ENCODE measurements at places on chromosomes 3 and 15.

DNA sequence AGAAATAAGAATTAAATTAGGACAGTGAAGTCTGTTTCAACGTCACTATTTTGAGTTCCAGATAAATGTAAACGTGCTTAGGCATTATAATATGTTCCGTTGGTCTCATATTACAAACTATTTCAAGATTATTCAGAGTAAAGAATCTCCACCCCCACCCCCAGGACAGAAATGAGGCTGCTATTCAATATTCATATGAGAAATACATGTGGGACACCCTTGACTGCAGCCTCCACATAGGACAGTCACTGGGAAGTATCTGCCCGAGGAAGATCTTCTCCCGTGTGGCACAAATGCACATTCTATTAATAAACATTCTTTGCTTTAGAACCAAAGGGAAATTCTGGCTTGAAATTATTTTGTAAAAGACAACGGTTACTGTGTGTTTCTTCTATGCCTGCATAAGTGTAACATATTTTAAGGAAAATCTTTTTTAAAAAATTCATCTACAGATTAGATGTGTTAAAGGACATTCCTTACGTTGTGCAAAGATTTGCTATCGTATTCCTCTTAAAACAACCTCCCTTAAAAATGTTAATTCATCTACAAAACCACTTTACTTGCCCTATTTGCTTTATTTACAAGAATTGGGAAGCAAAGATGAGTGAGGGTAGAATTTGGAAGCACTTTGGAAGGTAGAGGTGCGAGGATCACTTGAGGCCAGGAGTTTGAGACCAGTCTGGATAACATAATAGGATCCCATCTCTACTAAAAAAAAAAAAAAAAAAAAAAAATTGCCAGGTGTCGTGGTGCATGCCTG lies 148.3 kb upstream of the SOX14 start:
- DNase-seq = no peak

- DNase-seq = no peak
Measured at GRCh38 chr3:137588871-137589270, 175.2 kb upstream of the SOX14 start.

DNA sequence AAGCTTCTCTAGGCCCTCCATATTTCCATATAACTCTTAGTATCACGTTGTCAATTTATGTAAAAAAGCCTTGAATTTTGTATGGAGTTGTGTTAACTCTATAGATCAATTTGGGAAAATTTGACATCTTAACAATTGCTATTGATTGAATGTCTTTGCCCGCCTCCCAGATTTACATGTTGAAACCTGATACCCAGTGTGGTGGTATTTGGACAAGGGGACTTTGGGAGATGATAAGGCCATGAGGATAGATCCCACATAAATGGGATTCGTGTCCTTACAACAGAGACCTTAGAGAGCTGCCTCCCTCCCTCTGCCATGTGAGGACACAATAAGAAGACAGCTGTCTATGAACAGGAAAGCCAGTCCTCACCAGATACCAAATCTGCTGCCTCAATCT lies 21.1 kb upstream of the TNK2 start:
- DNase-seq = no peak

DNA sequence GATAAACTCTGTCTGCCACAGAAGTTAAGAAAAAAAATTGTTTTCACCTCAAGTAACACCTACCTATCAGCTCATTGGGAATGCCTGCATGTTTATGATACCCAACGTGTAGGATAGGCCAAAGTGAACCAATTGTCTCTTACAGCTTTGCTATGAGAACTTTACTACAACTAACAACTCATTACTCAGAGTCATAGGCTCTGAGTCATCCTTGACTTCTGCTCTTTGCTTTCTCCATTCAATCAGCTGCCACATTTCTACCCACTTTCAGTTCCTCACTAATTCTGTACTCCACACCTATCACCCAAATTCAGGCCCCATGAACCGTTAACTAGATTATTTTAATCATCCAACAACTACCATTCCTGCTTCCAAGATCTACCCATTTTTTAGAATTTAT lies 843.9 kb downstream of the TUSC7 start:
- no peak for DNase-seq

DNA sequence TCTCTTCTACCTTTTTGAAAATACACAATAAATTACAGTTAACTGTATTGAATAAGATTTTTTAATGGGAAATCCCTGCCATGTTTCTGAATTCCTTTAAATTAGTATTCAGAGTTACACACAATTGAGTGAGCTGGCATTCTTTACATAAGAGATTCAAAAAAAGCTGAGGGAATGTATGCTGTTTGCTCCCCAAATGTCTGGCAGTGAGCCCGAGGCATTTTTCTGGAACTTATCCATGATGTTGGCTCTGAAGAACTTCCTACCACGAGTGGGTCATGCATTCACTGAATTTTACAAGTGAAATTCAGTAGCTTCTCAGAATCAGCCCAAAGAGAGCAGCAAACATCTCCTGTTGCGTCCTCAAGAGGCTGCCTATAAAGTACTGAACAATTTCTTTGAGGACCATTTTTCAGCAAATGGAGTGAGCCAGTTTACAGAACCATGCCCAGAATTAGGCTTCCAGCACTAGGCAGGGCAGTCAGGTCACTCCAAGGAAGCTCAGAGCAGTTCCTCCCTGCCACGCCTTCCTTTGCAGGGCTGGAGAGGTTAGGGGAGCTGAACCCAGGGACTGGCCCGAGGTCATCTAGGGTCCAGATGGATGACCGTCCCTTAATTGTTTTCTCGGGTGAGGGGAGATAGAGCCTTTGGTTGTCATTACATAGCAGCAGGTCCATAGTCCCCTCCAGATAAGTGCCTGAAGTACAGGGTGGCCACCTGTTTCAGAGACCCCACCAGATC lies 21.2 kb downstream of the GABRA5 start:
- DNase-seq = no peak

GRCh38 chr3:46049093-46049492 lies 21.8 kb upstream of the XCR1 start:
- no peak for DNase-seq

GRCh38 chr3:30630238-30631030 lies 24.0 kb downstream of the TGFBR2 start:
- no peak for DNase-seq

GRCh38 chr3:148882288-148882687 lies 17.2 kb downstream of the CPA3 start:
- no peak for DNase-seq

GRCh38 chr3:159899166-159899565 lies 89.5 kb upstream of the IL12A start:
- DNase-seq = no peak

DNA sequence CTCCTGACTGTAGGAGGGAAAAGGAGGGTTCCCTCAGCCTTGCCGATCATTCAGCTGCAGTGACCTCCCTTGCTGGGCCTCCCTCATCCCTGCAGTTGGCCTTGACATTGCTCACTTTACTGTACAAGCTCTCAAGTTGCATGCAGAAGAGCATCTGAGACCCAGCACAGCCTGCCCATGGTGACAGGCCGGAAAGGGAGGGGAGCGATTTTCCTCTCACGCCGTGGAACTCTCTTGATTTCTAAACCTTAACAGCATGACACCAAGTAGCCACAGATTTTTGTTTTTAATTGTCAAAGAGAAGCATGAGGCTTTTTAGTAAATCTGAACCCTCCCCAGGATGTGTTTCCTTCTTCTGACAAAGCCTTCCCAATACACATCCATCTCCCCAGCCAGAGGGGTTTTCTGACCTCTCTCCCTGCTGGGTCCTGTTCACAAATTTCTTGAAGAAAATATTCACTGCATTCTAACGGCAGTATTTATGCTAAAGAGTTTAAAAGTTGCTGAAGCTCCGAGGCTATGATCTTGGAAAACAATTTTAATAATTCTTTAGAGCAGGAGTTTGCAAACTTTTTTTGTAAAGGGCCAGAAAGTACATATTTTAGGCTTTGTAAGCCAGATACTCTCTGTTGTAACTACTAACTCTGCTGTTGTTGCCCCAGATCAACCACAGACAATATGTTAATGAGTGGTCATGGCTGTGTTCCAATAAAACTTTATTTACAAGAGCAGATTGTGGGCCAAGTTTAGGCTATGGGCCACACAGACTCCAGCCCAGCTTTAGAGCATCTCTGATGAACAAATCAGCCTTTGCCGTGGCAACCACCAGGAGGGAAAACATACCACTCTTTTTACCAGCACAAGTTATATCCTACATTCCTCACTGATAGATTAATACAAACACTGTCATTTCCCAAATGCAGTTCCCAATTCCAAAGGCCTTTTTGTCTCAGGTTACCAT lies 34.8 kb downstream of the LMCD1 start:
- DNase-seq = no peak

GRCh38 chr3:7332696-7333095 lies 471.8 kb downstream of the GRM7 start:
- DNase-seq = no peak

DNA sequence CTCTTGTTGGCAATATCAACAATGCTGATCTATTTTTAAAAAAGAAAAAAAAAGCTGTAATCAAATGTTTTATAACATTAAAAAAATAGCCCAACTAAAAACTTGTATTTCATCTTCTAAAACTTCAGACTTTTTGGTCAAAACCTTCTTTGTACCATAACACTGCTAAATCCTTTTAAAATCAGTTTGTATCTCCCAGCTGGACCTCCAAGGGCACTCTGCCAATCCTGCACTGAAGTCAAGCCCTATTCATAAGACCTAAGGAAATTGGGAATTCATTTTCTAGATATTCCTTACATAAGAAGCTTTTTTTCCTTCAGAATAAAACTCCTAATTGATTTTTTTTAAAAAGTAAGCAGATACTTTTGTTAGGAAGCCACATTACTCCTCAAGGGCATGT lies 38.2 kb upstream of the HCLS1 start:
- no peak for DNase-seq

DNA sequence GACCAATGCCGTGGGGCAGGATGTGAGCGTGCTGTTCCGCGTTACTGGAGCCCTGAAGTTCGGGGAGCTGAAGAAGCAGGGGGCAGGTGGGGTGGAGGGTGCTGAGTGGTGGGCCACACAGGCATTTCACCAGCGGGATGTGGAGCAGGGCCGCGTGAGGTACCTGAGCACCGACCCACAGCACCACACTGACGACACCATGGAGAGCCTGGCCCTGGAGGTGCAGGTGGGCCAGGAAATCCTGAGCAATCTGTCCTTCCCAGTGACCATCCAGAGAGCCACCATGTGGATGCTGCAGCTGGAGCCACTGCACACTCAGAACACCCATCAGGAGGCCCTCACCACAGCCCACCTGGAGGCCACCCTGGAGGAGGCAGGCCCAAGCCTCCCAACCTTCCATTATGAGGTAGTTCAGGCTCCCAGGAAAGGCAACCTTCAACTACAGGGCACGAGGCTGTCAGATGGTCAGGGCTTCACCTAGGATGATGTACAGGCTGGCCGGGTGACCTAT lies 179.6 kb downstream of the TBC1D2B start:
- no peak for DNase-seq

DNA sequence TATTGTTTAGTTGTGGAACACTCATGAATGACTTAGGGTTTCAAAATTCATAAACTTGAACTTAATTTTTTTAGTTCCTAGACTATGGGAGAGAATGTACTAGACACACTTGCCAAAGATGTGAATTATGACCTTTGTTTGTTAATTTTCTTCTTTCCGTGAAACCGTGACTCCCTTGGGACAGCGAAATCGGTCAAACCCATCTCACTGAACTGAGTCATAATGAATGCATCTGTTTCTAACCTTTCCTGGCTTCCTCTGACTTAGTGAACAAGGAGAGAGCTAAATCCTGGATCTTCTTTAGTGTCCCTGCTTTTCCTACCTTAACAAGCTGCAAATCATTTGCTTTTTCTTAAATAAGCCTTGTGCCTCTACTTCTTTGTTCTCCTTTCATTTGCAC lies 85.5 kb downstream of the LARS2 start:
- DNase-seq = no peak

- no peak for DNase-seq
Measured at GRCh38 chr3:15538345-15538744, 16.8 kb upstream of the COLQ start.

GRCh38 chr3:126731044-126731443 lies 27.0 kb downstream of the CHCHD6 start:
- DNase-seq = no peak

- DNase-seq = no peak
Measured at GRCh38 chr3:32391643-32392535, at the start of gene CMTM7. TSS of gene CMTM7 (plus strand) at chr3:32391853. CDS start at chr3:32391907, 54 bp downstream.

- peak; percentile 50 for DNase-seq
Measured at GRCh38 chr15:77420610-77421369, at the start of gene HMG20A. TSS of gene HMG20A (plus strand) at chr15:77420888. CDS start at chr15:77458408, 37,520 bp downstream.

- no peak for DNase-seq
Measured at GRCh38 chr3:65303431-65303830, 615.6 kb upstream of the ADAMTS9 start.

DNA sequence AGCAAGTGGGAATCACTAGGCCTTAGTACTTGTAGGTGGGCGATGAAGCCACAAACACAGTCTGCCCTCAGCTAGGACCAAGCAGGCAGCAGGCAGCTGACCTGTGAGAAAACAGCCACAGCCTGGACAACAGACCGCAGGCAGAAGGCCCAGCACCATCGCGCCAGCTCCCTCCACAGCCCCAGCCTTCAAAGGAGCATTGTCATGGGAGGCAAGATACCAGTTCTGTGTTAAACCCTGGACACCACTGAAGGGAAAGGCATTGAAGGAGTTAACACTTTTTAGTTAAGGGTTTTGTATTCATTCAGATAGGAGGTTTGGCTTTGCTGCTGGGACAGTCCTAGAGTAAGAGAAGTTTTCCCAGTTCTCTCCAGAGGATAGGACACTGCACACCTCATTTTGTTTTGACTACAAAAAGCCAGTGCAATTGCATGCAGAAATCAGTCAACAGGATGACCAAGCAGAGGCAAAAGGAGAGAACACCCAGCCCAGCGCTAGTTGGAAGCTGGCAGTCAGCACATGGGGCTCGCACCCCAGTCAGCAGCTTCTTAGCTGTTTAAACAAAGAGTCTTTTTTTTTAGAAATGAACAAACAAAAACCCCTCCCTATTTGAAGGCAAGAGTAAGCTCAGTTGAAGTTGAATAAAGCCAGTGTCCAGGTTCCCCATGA lies 286.1 kb upstream of the TPM1 start:
- no peak for DNase-seq

- no peak for DNase-seq
Measured at GRCh38 chr15:23514484-23514883, 51.0 kb upstream of the MKRN3 start.

DNA sequence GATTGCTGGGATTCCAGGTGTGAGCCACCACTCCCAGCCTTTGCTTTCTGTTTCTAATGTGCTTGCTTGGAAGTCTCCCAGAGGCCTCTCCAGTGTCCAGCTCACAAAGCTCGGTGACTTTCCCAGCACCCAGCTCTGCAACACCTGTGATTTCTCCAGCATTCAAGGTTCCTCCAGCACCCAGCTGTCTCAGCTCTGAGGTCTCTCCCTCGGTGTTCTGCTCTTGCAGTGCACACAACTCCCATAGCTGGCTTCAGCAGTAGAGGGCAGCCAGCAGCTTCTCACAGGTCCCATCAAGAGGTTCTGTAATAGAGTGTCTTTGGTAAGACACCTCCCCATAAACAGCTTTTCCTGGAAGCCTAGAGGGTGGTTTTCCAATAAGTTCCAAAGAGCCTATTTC lies 75.1 kb downstream of the GRM7 start:
- no peak for DNase-seq

- no peak for DNase-seq
Measured at GRCh38 chr15:72116731-72117485, 1.0 kb downstream of the MYO9A start.
